ENCODE measurements at places on chromosomes 3 and 15. TPM values are rescaled to one million over a fixed set of nuclear protein-coding genes. Genes with fewer than 3 reads are reported as not detected.
A peak's percentile ranks its signal among the peaks of the same experiment; 100 is the strongest.

NAALADL2 gene
- total RNA-seq, result 0.70 TPM

TMEM43 gene
- total RNA-seq, result 42.6 TPM

ECE2 gene
- not detected for total RNA-seq

POLQ gene
- 49.6 TPM for total RNA-seq

C3orf85 gene
- total RNA-seq, result not detected

PRSS50 gene
- total RNA-seq, result not detected

UPK1B gene
- total RNA-seq, result not detected

ZNF35 gene
- total RNA-seq, result 15.8 TPM

GFM1 gene
- 63.9 TPM for total RNA-seq

LCTL gene
- total RNA-seq, result not detected

ADCY5 gene
- not detected for total RNA-seq

GPR176 gene
- 0.07 TPM for total RNA-seq

ISG20 gene
- 30.2 TPM for total RNA-seq

HTR3E gene
- total RNA-seq, result not detected

SPINK8 gene
- total RNA-seq, result not detected

PRICKLE2 gene
- 0.59 TPM for total RNA-seq

SCN11A gene
- 0.14 TPM for total RNA-seq

FGF12 gene
- total RNA-seq, result not detected

TMIE gene
- total RNA-seq, result not detected

GOLGA8S gene
- 3.8 TPM for total RNA-seq

CD96 gene
- total RNA-seq, result 168 TPM

- no peaks in the 10 kb centered on the region for H3K27me3 ChIP-seq
- H3K4me3 ChIP-seq, result peak within 1 kb of the TSS; percentile 96
- peak within 1 kb of the TSS; percentile 97 for H3K27ac ChIP-seq
- H3K4me1 ChIP-seq, result peaks cover 22% of the 10 kb centered on the region
These were observed at the start of gene SECISBP2L for GRCh38 chr15:49046220-49047102. Gene SECISBP2L (minus strand): TSS chr15:49046446. CDS start chr15:49046299, 147 bp downstream.

- no peak overlapping the region for H3K4me3 ChIP-seq
- H3K27me3 ChIP-seq, result peaks cover 28% of the 10 kb centered on the region
- no peaks in the 10 kb centered on the region for H3K4me1 ChIP-seq
These were observed 51.9 kb downstream of the RHCG start for GRCh38 chr15:89444241-89445225.

GRCh38 chr15:72092691-72093090 lies 25.3 kb downstream of the MYO9A start:
- H3K36me3 ChIP-seq, result no peaks in the 10 kb centered on the region
- no peak overlapping the region for H3K27ac ChIP-seq
- no peaks in the 10 kb centered on the region for H3K27me3 ChIP-seq
- peaks cover 11% of the 10 kb centered on the region for H3K4me1 ChIP-seq
- H3K4me3 ChIP-seq, result no peak overlapping the region
- DNase-seq, result no peak

DNA sequence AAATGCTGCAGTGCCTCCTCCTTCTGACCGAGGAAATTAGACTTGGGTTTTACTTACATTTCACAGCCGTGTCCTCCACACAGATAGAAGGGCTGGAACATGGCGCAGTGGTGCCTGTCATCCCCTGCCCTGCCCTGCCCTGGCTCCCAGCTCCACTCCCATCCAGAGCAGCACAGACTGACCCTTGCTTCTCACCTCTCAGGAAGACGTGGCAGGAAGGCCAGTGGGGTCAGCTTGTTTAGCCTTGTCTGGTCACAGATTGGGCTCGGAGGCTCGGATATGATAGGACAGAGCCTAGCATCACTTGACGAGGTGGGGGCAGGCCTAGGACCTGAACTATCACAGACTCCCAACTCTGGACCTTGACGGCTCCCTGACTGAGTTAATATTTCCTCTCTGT lies 88.5 kb downstream of the LINGO1 start:
- no peaks in the 10 kb centered on the region for H3K4me1 ChIP-seq
- peak overlapping the region; percentile 73 for H3K27ac ChIP-seq
- no peaks in the 10 kb centered on the region for H3K36me3 ChIP-seq
- no peak for DNase-seq
- peak overlapping the region; percentile 60 for H3K4me3 ChIP-seq

DNA sequence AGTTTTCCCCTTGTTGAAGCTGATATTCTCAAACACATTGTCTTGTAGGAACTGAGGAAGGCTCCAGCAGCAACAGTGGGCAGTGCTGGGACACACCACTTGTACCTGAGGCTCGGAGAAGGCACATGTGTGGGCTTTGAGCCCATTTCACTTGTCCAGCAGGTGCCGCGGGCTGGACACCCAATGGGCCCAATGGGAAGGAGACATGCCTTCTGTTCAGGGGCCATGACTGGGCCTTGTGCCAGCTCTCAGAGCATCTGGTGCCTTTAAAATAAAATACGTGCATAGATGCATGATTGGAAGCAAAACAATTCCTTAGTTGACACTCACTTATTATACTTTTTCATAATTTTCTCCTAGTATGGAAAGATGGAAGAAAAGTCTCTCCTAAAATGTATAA lies 334.2 kb downstream of the KLF13 start:
- no peak overlapping the region for H3K4me3 ChIP-seq
- H3K36me3 ChIP-seq, result no peaks in the 10 kb centered on the region
- peaks cover 26% of the 10 kb centered on the region for H3K27me3 ChIP-seq
- H3K4me1 ChIP-seq, result no peaks in the 10 kb centered on the region
- H3K27ac ChIP-seq, result no peak overlapping the region

GRCh38 chr3:108998436-108998835 lies 44.8 kb upstream of the GUCA1C start:
- H3K27me3 ChIP-seq, result no peaks in the 10 kb centered on the region
- DNase-seq, result no peak
- H3K27ac ChIP-seq, result no peak overlapping the region
- no peaks in the 10 kb centered on the region for H3K36me3 ChIP-seq
- H3K4me1 ChIP-seq, result no peaks in the 10 kb centered on the region

GRCh38 chr3:139299261-139300132 lies 44.3 kb upstream of the MRPS22 start:
- H3K4me1 ChIP-seq, result peaks cover 9% of the 10 kb centered on the region
- no peak for DNase-seq
- no peaks in the 10 kb centered on the region for H3K36me3 ChIP-seq
- no peak overlapping the region for H3K27ac ChIP-seq
- peaks cover 8% of the 10 kb centered on the region for H3K27me3 ChIP-seq
- no peak overlapping the region for H3K4me3 ChIP-seq

GRCh38 chr15:95799286-95800200 lies 531.0 kb upstream of the NR2F2 start:
- peaks cover 18% of the 10 kb centered on the region for H3K4me1 ChIP-seq
- no peaks in the 10 kb centered on the region for H3K27me3 ChIP-seq
- H3K27ac ChIP-seq, result no peak overlapping the region
- H3K36me3 ChIP-seq, result no peaks in the 10 kb centered on the region
- DNase-seq, result no peak

DNA sequence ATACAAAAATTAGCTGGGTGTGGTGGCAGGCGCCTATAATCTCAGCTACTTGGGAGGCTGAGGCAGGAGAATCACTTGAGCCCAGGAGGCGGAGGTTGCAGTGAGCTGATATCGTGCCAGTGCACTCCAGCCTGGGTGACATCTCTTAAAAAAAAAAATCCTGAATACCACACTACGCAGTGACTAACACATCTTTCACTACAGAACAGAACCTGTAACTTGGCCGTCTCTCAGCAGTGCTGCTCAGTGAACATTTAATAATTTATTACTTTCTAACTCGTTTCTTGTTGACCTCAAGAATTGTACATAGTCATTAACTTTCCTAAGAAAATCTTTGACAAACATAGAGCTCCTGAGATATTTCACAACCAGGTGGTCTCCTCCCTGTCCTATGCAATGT lies 3.8 kb downstream of the GREM1 start:
- peaks cover 61% of the 10 kb centered on the region for H3K27me3 ChIP-seq
- peaks cover 7% of the 10 kb centered on the region for H3K36me3 ChIP-seq
- no peak overlapping the region for H3K4me3 ChIP-seq
- no peak for DNase-seq
- H3K27ac ChIP-seq, result no peak overlapping the region

GRCh38 chr15:59678172-59678571 lies 10.9 kb downstream of the BNIP2 start:
- DNase-seq, result no peak
- H3K36me3 ChIP-seq, result peaks cover 19% of the 10 kb centered on the region
- no peak overlapping the region for H3K27ac ChIP-seq
- H3K4me1 ChIP-seq, result peaks cover 6% of the 10 kb centered on the region
- H3K4me3 ChIP-seq, result no peak overlapping the region

DNA sequence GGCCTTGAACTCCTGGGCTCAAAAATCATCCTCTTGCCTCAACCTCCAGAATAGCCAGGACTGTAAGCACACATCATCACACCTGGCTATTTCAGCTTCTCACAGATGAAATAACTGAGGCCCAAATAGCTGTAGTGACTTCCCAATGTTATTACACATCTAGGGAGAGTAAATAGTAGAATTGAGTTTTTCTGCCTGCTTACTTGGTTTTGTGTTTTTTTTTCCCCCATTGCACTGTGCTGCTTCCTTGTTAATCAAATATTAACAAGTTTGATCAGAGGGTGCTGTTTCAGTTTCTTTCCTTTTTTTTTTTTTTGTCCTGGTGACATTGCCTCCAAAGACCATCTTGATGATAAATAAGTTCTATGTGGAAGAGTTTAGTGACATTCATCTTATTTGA lies 23.4 kb downstream of the ZNF609 start:
- H3K27ac ChIP-seq, result no peak overlapping the region

DNA sequence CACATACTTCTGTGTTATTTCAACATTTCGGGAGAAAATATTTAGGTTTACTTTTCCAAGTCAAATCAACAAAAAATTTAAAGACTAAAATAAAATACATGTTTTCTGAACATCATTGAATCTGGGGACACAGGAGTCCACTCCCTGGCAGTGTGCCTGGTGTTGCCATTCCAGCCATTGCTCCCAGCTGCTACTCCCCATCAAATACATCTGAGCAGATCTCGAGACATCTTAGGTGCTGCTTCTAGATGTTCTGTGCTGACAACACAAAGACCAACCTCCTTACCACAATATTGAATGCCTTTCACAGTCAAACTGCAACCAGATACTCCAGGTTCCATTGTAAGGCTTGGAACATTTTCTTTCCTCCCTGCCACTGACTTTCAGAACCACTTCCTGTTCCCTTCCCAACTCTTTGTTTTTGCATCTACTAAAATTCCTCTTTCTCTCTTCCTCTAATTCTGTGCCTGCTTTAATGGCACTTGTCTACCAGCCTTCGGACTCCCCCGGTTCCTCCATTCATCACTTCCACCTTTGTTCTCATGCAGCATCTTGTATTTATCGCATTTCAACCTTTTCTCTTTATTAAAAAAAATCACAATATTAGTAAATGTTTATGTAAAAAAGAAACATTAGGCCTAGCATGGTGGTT lies 81.1 kb upstream of the SLC4A7 start:
- no peaks in the 10 kb centered on the region for H3K4me1 ChIP-seq
- no peaks in the 10 kb centered on the region for H3K27me3 ChIP-seq
- no peaks in the 10 kb centered on the region for H3K36me3 ChIP-seq
- no peak overlapping the region for H3K4me3 ChIP-seq
- DNase-seq, result no peak

- H3K4me3 ChIP-seq, result no peak overlapping the region
- H3K36me3 ChIP-seq, result no peaks in the 10 kb centered on the region
- H3K4me1 ChIP-seq, result no peaks in the 10 kb centered on the region
- DNase-seq, result no peak
- no peak overlapping the region for H3K27ac ChIP-seq
- H3K27me3 ChIP-seq, result peaks cover 60% of the 10 kb centered on the region
These were observed 130.0 kb upstream of the BNIP2 start for GRCh38 chr15:59819092-59819491.

GRCh38 chr15:58532126-58532525 lies 100.3 kb downstream of the LIPC start:
- H3K27me3 ChIP-seq, result no peaks in the 10 kb centered on the region
- H3K4me3 ChIP-seq, result no peak overlapping the region
- no peaks in the 10 kb centered on the region for H3K36me3 ChIP-seq
- H3K27ac ChIP-seq, result no peak overlapping the region
- H3K4me1 ChIP-seq, result no peaks in the 10 kb centered on the region

DNA sequence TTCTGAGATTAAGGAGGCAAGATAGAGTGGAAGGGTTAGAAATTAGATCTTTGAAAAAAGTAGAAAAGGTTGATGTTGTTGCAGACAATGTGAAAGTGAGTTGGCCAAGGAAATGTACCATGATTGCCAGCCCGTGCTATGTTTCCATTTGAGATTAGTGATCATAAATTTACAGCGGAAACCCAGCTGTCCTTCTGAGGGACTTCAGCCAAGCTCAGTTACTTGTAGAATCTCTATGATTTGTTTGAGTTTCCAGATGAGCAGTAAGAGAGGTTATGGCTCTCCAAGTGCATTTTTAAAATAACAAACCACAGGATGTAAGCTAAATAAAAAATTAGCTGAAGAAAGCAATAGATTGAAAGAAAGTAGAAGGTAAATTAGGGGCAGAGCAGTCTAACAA lies 54.2 kb upstream of the RBMS3 start:
- H3K4me1 ChIP-seq, result no peaks in the 10 kb centered on the region
- no peak overlapping the region for H3K4me3 ChIP-seq
- no peaks in the 10 kb centered on the region for H3K36me3 ChIP-seq
- no peaks in the 10 kb centered on the region for H3K27me3 ChIP-seq
- DNase-seq, result no peak

DNA sequence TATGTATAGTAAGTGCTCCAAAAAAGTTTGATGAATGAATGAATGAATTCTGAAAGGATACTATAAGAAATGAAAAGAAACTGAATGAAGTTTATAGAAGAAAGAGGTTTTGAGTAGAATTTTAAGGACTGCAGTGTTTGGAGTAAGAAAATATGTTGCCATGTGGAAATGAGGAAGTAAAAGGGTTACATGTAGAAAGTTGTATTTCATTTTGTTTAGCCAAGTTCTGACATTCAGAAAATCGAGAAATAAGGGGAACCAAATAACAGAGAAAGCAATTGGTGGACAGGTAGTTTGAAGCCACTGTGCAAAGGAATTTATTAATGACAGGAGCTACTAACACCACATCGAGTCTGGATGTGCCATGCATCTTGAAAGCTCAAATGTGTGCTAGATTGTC lies 200.7 kb downstream of the SATB1 start:
- H3K4me3 ChIP-seq, result no peak overlapping the region
- DNase-seq, result no peak
- no peaks in the 10 kb centered on the region for H3K36me3 ChIP-seq
- peaks cover 10% of the 10 kb centered on the region for H3K4me1 ChIP-seq
- H3K27ac ChIP-seq, result no peak overlapping the region

GRCh38 chr3:189529889-189530471 lies 101.2 kb upstream of the TP63 start:
- H3K27me3 ChIP-seq, result no peaks in the 10 kb centered on the region
- H3K36me3 ChIP-seq, result no peaks in the 10 kb centered on the region
- DNase-seq, result no peak
- H3K27ac ChIP-seq, result no peak overlapping the region

GRCh38 chr15:41659855-41660234 lies 360 bp upstream of the MGA start:
- peak overlapping the region; percentile 93 for H3K4me3 ChIP-seq
- peak overlapping the region; percentile 99 for H3K27ac ChIP-seq
- H3K27me3 ChIP-seq, result no peaks in the 10 kb centered on the region

GRCh38 chr15:65384505-65384894 lies 6.7 kb upstream of the IGDCC3 start:
- peaks cover 24% of the 10 kb centered on the region for H3K4me1 ChIP-seq
- no peak for DNase-seq
- H3K36me3 ChIP-seq, result no peaks in the 10 kb centered on the region
- H3K27ac ChIP-seq, result peak overlapping the region; percentile 14
- H3K4me3 ChIP-seq, result peak overlapping the region; percentile 83
- peaks cover 10% of the 10 kb centered on the region for H3K27me3 ChIP-seq

Measured in natural killer cell treated with Interleukin-12 subunit alpha and Interleukin-12 subunit beta and Interleukin-15 and Interleukin-18, amount 100 ng/mL, for 72 hours (primary cell).